T-cell (primary cell): ENCODE measurements at places on chromosomes 3 and 15.

GRCh38 chr3:98114264-98114663 lies 16.3 kb upstream of the OR5H1 start:
- DNase-seq, result no peak

GRCh38 chr3:58530354-58530865 lies 6.6 kb downstream of the ACOX2 start:
- DNase-seq, result no peak

DNA sequence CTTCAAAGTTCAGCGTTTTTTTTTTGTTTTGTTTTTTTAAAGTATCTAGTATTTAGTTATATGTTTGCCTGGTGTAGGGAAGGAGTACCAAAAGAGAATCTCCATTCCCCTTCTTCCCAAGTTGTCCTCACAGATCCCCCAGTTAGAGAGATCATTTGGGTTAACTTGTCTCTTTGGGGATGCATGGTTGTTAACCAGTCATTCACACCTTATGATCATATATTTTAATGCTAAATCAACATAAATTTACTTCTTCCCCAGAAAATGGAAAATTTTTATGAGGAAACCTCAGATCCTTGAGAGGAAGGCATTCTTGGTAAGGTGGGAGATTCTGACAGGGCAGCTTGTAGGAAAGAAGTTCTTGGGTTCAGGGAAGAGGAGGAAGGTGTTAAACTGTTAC lies 1.5 kb upstream of the MGA start:
- DNase-seq, result no peak

DNA sequence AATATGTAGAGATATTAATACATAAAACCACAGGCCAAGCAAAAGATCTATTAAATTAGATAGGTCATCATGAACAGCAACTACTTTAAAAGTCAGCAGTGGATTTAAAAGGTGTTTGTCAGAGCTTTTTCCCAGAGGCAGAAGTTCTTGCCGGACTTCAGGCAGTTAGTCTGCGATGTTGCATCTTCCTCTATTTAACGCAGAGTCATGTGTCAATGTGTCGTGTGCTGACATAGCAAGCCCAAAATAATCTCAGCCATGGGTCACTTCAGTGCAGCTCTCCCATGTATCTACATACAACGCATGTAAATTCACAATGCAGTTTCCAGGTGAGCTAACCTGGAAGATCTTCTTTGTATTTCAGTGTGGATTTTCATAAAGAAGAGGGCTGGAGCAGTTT lies 8.0 kb upstream of the TMEM212 start:
- no peak for DNase-seq

- no peak for DNase-seq
Observed at GRCh38 chr15:90184119-90184785, 16.9 kb upstream of the SEMA4B start.

- no peak for DNase-seq
Observed at GRCh38 chr3:121295979-121296378, 249.8 kb downstream of the POLQ start.

GRCh38 chr3:193906849-193907410 lies 229.0 kb upstream of the HES1 start:
- no peak for DNase-seq

- no peak for DNase-seq
Observed at GRCh38 chr3:172192830-172193415, 153.5 kb downstream of the FNDC3B start.

DNA sequence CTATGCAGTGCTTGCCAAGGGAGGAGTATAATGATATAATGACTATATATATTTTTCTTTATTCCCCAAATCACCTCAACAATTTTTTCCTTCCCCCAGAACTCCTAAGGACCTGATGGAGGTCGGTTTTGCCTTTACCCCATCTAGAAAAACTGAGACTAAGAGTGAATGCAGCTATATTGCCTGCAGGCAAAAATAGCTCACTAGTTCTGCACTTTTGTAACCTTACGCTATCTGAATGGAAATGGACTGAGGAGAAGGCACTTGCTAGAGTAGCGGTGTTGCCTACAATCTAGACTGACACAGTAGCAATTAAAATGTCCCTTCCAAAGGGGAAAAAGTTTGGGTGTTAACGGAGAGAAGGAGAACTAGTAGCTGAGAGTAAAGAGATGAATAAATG lies 379.5 kb upstream of the SEMA6D start:
- DNase-seq, result no peak

- DNase-seq, result no peak
Observed at GRCh38 chr3:194251007-194251406, 100.1 kb downstream of the CPN2 start.

DNA sequence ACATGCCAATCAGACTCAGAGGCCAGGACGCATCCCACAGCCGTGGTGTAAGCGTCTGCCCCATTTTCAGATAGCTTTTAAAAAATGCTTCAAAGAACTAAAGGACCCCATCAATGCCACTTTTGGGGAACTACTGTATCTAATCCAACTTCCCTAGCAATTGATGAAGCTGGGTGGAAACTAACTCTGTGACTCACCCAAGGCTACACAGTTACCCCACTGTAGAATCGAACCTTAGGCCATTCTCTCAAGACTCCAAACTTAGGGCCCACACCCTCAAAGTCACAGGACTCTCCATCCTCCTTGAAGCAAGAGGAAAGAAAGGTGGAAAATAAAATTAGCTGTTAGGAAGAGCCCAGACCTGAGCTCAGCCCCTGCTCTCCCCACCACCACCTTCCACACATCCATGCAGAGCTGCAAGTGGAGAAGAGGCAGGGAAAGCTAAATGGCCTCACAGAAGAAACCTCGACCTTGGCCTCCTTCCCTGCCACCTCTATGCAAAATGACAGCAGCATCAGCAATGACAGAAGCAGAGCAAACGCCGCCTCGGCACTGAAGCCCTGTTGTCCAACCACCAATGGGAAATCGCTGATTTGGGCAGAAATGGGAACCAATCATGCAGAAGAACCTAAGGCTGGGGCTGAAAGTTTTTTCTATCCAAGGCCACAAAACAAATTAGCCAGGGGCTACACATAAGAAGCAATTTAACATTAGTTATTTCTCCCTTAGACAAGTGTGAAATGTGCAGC lies 22.2 kb downstream of the ANP32A start:
- DNase-seq, result no peak

GRCh38 chr3:159711560-159712333 lies 276.9 kb upstream of the IL12A start:
- no peak for DNase-seq

- DNase-seq, result no peak
Observed at GRCh38 chr3:171404376-171404967, 55.7 kb downstream of the TNIK start.
